Hepatocyte (in vitro differentiated cells): ENCODE measurements at places on chromosomes 4 and X. TPM values are rescaled to one million over a fixed set of nuclear protein-coding genes. Genes with fewer than 3 reads are reported as not detected.

The RRH gene
- polyA plus RNA-seq, result not detected in 2 replicates

The ALAS2 gene
- not detected in 2 replicates for polyA plus RNA-seq

The RASGEF1B gene
- 26.6 and 29.1 TPM in 2 replicates for polyA plus RNA-seq

The MCF2 gene
- polyA plus RNA-seq, result not detected in 2 replicates

The NLRP2B gene
- polyA plus RNA-seq, result 0.06 TPM in 1 of 2 replicates, not detected in the other

The REELD1 gene
- polyA plus RNA-seq, result 0.44 TPM in 1 of 2 replicates, not detected in the other

The USP17L12 gene
- not detected in 2 replicates for polyA plus RNA-seq

The NEIL3 gene
- 0.87 and 1.3 TPM in 2 replicates for polyA plus RNA-seq

The EDNRA gene
- polyA plus RNA-seq, result 12.8 and 19.0 TPM in 2 replicates

The SAGE1 gene
- polyA plus RNA-seq, result not detected in 2 replicates

The SHROOM4 gene
- polyA plus RNA-seq, result 1.6 and 2.8 TPM in 2 replicates

The NDNF gene
- polyA plus RNA-seq, result 13.6 and 19.5 TPM in 2 replicates

The IL13RA2 gene
- not detected in 2 replicates for polyA plus RNA-seq
